Neural cell (in vitro differentiated cells): ENCODE measurements at places on chromosomes 2 and 18. TPM values are rescaled to one million over a fixed set of nuclear protein-coding genes. Genes with fewer than 3 reads are reported as not detected.

Gene SPHKAP
- polyA plus RNA-seq, result 1.7 and 2.3 TPM in 2 replicates

Gene CLIP4
- polyA plus RNA-seq, result 9.4 and 10.2 TPM in 2 replicates

Gene TNFAIP6
- polyA plus RNA-seq, result not detected in 2 replicates

Gene NEU4
- not detected in 2 replicates for polyA plus RNA-seq
